Fibroblast of mammary gland (primary cell): ENCODE measurements at places on chromosomes 6 and 20.

DNA sequence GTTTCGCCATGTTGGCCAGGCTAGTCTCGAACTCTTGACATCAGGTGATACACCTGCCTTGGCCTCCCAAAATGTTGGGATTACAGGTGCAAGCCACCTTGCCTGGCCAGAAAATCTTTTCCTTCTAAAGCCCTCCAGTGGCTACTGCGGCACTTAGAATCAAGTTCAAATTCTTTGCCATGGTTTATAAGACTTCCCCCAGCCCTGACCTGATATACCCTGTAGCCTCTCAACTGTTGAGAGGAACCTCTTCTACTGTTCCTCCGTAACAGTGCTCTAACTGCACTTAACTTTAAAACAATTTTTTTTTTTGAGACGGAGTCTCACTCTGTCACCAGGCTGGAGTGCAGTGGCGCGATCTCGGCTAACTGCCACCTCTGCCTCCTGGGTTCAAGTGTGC lies 235.6 kb downstream of the BCAS1 start:
- DNase-seq: no peak

DNA sequence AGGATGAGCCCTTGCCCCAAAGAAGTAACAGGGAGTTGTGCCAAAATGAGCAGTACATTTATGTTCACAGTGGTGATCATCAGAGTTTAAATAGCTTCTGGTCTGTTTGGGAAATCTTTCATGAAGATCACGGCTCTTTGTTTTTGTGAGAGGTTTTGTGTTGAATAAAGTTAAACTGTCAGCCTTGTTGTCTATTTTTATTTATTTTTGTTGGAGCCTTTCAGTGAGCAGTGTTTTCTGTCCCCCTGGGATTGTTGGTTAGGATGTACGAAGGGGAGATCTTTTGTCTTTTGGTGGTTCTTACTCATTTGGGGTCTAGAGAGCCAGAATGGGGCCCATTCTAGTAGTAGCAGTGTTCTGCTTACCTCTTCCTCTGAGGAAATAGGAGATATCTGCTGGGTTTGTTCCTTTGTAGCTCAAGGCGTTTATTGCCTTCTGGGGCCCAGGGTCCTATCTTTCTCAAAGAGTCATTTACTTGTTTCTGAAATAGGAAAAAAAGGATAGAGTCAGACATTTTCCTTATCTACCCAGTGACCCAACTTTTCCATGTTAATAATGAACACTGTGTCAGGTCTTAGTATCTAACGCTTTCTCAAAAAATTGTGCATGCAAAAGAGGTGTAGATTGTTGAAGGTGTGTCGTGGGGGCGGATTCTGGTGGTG lies 157.4 kb downstream of the JARID2 start:
- DNase-seq: no peak

GRCh38 chr20:5192570-5193431 lies 66.0 kb downstream of the CDS2 start:
- no peak for DNase-seq

GRCh38 chr6:49550492-49551077 lies at the start of gene C6orf141:
Gene C6orf141, plus strand, starts transcription at chr6:49550668. Its CDS starts 125 bp downstream, at chr6:49550793.
- DNase-seq: peak; percentile 27

DNA sequence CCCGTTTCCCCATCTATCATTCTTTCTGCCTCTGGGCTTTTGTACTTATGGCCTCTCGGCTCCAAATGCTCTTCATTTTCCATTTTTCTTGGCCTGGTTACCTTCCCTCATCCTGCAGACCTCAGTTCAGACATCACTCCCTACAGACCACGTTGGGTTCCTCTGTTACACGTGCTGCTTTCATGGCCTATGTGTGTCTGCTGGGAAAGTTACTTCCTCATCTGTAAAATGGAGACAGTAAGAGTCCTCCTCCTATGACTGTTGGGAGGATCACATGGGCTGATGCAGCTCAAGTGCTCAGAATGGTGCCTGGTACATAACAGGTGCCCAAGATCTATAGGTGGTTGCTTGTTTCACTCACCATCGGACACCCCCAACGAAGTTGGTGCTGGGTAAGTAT lies 13.5 kb downstream of the KCNK17 start:
- DNase-seq: no peak

DNA sequence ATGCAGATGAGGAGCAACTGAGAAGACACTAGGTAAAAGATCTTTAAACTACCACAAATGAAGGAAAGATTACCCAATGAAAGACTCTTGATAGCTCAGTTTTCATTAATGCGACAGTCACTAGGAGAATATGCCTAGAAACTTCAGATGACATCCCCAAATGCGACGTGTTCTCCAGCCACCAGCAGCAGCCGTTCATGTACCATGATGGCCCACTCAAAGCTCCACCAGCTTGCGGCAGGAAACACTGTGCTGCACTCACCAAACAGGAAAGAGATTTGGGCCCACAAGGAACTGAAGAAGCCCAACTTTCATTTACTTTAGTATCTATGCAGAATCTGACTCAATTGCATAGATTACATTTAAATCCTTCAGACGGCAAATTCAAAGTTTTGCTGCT lies 7.5 kb downstream of the DIDO1 start:
- DNase-seq: no peak
